Stimulated activated CD8-positive, alpha-beta memory T cell treated with anti-CD3 and anti-CD28 coated beads, Interleukin-4, amount 100 ng/mL, for 4 hours (primary cell): ENCODE measurements at places on chromosomes 16 and 17.
A peak's percentile ranks its signal among the peaks of the same experiment; 100 is the strongest.

- DNase-seq, result no peak
Observed at GRCh38 chr17:77326636-77327035, 185.9 kb downstream of the SEC14L1 start.

- DNase-seq, result no peak
Observed at GRCh38 chr17:75895370-75896155, 1.2 kb downstream of the TRIM65 start.

DNA sequence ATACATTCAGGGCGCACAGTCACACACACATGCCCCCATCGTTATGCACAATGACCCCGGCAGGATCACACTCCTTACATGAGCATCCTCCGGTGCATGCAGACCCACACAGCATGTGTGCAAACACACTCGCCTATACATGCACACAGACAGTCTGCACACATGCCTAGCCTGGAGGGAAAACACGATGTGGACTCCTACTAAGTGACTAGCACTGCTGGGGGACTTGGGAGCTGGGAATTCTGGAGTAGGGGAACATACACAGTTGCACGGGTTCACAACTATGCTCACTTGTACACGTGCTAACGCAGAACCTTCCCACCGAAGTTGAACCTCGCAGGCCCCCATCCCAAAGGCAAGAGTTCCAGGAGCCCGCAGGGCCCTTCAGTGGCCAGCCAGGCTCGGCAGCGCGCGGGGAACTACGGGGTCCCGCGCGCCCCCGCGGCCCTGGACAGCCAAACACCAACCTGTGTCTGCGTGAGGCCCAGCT is 2.0 kb downstream of the DLX3 start:
- no peak for DNase-seq

- DNase-seq, result no peak
Observed at GRCh38 chr16:35562471-35562870, 2103.1 kb downstream of the TP53TG3F start.

- DNase-seq, result no peak
Observed at GRCh38 chr17:46836500-46836899, 14.9 kb upstream of the WNT9B start.

GRCh38 chr16:89361751-89362539 is 128.4 kb downstream of the ANKRD11 start:
- no peak for DNase-seq

GRCh38 chr16:85474621-85475217 is 138.4 kb upstream of the GSE1 start:
- DNase-seq, result no peak

DNA sequence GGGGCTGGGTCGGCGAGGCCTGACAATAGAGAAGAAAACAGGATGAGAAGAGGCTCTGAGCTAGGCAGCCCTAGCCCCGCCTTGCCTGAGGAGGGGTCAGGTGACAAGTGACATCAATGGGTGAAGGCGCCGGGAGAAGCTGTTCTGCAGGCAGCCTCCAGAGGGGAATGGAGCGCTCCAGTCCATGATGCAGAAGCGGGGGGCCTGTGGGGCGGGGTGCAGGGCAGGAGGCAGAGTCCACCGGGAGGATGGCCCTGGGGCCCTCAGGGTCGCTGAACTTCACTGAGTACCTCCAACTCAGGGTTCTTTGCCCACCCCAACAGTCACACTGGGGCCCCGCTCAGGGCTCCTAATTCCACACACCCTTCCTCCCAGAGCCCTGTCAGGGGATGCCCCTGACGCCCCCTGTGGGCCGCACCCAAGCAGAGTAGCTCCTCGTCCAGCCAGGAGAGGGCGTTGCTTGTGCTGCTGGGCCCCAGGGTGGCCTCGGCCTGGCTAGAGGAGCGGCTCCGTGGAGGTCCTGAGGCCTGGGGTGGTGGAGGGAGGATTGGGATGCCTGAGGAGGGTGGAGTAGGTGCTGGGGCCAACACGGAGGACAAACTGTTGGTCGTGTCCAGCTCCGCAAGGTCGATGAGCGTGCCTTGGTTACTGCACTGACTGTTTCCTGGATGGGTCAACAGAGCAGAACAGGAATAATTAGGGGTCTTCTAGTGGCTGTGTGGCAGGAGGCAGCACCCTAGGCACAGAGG is 20.8 kb downstream of the GGA3 start:
- DNase-seq, result no peak

GRCh38 chr16:64627781-64628180 is 494.1 kb downstream of the CDH11 start:
- no peak for DNase-seq

DNA sequence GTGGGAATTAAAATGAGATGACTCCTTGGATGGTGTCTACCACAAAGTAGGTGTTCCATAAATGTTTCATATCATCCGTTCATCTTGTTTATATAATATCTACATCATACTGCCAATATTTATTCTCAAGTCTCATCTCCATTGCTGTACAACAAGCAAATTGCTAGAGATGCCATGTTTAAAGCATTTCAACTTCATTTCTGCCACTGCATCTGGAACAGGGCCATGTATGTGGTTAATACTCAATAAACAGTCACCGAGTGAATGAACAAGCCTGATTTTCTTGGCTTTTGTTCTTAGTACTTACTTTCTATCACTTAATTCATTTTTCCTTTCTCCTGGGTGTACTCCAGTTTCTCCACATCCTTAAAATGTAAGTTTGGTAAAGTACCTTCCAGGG is 107.6 kb downstream of the KCNJ2 start:
- DNase-seq, result no peak

DNA sequence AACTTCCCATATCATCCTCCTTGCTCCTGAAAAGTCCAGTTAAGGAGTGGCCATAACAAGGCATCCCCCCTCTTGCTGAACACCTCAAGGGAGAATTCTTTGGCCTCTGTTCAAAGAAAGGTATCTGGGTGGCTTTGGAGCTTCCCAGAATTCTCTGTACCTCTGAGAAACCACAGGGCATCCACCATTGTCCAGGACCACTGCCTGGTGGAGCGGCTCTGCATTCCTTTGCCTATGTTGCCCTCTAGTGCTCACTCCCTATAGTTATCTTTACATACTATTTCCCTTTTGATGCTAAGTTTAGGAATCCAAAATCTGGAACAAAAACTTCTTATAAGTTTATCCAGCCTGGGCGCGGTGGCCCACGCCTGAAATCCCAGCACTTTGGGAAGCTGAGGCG is 30.3 kb downstream of the CHD9NB start:
- no peak for DNase-seq

- DNase-seq, result no peak
Observed at GRCh38 chr17:32590974-32591373, 104.2 kb downstream of the CDK5R1 start.

GRCh38 chr16:51306886-51307595 is 156.0 kb upstream of the SALL1 start:
- no peak for DNase-seq

GRCh38 chr17:79728169-79728907 is 2.4 kb upstream of the ENPP7 start:
- DNase-seq, result peak; percentile 50

GRCh38 chr16:83992624-83993023 is 24.6 kb downstream of the NECAB2 start:
- no peak for DNase-seq

DNA sequence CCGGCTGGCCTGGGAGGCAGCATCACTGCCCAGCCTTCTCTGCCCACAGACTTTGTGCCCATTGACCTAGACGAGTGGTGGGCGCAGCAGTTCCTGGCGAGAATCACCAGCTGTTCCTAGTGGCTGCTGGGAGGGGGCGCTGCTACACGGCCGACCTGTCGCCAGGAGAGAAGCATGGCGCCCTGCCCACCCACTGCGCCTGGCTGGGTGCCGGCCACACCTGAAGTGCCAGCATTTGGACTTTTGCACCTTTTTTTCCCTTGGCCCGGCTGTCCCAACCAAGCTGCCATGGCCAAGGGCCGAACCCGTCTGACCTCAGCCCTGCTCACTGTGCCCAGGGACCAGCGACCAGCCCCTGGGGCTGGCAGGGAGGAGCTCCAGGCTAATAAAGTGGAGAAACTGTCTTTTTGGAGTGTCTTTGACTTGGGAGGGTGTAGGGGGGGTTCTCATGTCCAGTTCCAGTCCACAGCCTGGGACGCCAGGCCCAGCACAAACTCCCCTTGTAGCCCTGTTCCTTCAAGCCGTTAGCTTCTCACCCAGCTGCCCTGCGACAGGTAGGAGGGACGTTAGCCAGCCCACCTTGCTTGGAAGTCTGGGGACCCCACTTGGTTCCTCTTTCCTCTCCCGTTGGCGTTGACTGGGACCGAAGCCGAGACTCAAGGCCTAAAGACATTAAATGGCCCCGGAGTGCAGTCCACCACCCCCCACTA is 939 bp upstream of the WDR90 start:
- no peak for DNase-seq

DNA sequence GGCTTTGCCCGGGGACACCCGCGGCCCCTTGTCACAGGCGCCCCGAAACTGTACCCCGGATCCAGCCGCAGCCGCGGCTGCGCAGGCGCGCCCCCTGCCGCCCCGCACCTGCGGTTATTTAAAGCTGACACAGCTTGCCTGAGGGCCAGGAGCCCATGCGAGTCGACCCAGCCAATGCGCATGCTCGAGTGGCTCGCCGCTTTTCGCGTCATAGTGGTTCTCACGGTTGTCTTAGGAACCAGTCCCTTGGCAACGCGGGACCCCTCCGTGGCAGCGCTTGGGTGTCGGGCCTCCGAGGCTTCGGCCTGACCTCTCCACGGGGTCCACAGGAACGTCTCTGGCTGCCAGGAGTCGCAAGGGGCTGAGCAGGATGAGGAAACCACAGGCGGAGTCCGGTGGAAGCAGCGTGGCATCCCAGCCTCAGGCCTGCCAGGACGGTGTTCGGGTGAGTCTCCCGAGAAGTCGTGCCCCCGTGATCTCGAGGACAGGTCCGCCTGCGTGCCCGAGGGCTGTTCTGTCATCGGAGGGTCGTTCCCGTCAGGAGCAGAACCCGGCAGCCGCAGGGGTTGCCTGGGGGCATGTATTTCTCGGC is 716.9 kb downstream of the KCNJ18 start:
- no peak for DNase-seq

DNA sequence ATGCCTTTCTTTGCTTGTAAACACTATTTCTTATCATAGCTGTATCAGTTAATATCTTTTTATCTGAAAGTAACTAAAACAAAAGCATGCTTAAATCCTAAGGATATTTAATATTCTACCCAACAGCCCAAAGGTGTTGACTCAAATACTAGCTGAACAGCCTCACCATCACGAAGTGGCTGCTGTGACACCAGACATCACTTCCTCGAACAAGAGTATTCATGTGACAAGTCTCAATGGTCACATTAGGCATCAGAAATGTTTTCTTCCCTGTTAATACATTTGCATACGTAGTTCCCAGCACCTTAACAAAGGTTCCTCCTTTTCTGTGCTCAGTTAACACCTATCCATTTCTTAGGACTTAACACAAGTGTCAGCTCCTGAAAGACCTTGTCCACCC is 193.8 kb upstream of the DYNLRB2 start:
- no peak for DNase-seq

- no peak for DNase-seq
Observed at GRCh38 chr17:59349178-59349577, 17.7 kb downstream of the YPEL2 start.

GRCh38 chr16:27481282-27481934 is 68.3 kb downstream of the GTF3C1 start:
- no peak for DNase-seq

DNA sequence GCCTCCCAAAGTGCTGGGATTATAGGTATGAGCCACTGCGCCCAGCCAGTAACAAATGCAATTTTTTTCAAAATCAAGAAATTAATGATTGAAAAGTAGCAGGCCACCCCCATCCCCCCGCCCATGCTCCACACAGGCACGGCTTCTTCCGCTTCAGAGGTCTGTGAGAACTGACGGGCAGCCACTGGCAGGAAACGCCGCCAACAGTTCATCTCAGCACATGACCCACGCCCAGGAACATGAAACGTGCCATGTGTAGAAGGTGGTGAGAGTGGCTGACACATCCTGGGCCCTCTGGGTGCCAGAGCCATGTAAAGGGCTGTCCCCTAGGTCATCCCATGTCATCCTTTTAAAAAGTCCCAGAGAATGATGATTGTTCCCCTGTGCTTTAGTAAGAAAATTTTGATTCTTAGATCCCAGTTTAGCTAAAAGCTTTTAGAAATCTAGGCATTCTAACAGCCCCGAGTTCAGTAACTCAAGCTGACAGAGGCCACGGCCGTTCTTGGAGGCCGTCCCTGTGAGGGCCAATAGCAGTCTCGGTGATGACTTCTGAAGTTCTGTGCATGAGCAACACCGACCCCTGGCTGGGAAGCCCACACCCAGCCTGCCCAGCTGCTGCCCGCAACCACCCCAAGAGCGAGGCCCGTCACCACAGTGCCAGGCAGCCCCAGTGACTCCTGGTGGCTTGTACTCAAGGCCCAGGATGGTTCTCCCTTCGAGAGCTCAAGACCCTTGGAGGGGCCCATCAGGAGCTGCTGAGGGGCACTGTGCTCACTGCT is 52.1 kb downstream of the KLHDC4 start:
- DNase-seq, result no peak

GRCh38 chr16:85586380-85587104 is 26.6 kb upstream of the GSE1 start:
- no peak for DNase-seq

GRCh38 chr17:78337244-78338109 is 22.4 kb downstream of the SOCS3 start:
- DNase-seq, result no peak

- DNase-seq, result no peak
Observed at GRCh38 chr17:56000411-56000810, 152.9 kb upstream of the ANKFN1 start.

DNA sequence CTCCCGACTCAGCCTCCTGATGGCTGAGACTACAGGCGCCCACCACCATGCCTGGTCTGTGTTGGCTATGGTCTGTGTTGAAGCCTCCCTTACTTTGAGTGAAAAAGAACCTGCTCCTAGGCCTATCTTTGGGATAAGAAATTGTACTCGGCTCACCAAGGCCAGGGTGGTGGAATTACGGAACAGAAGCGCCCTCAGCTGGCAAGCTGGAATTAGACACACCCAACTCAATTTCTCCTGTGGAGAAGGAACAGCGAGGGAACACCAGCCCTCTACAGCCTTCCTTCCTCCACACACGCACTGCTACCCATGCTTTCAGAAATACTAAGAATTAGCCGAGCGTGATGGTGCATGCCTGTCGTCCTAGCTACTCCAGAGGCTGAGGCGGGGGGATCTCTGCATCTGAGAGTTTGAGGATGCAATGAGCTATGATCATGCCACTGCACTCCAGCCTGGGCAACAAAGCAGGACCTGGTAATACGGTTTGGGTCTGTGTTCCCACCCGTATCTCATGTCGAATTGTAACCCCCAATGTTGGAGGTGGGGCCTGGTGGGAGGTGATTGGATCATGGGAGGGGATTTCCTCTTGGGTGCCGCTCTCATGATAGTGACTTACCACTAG is 40.1 kb upstream of the RBBP6 start:
- DNase-seq, result no peak

DNA sequence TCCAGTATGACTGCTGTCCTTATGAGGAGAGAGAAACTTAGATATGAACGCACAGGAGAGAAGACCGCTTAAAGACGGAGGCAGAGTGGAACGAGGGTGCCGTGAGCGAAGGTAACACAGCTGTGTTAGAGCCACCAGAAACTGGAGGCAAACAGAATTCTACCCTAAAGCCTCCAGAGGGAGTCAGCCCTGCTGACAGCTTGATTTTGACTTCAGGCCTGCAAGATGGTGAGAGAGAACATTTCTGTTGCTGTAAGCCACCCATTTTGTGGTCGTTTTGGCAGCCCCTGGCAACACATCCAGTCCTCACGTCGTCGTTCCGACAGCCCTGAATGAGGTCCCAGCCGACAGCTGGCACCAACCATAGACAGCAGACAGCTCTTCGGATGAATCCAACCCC is 2.8 kb upstream of the SPATA2L start:
- DNase-seq, result no peak

GRCh38 chr17:14396547-14396946 is 95.7 kb downstream of the HS3ST3B1 start:
- DNase-seq, result no peak

- no peak for DNase-seq
Observed at GRCh38 chr17:8629371-8630226, 926 bp downstream of the MYH10 start.
